ENCODE measurements at places on chromosomes 3 and 15.

GRCh38 chr3:64437131-64437530, 211.9 kb upstream of the PRICKLE2 start:
- DNase-seq, result no peak

DNA sequence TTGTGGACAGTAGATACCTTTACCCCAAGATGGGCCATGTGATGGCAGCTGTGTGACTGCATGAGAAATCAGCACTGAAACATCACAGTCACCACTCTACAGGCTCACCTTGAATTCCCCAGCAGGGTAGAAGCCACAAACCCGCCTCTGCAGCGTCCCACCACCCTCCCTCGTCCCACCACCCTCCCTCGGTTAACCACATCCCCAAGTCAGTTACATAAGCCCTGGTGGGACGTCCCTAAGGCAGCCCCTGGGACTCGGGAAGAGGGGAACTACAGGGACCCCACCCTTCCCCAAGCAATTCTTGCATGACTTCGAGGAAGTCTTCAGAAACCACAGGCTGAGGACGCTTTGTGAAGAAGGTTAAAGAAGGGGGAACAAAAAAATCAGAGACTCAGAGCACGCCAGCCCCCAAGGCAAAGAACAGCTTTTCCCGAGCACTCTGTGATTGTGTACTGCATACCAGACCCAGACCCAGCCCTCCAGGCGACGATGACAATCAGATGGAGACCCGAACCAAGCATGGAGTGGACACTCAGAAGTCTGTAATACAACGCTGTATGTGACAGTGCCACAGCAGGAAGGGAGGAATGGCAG, 60.5 kb downstream of the SH3BP5 start:
- no peak for DNase-seq

GRCh38 chr3:108079043-108079442, 11.8 kb downstream of the CD47 start:
- DNase-seq, result no peak

DNA sequence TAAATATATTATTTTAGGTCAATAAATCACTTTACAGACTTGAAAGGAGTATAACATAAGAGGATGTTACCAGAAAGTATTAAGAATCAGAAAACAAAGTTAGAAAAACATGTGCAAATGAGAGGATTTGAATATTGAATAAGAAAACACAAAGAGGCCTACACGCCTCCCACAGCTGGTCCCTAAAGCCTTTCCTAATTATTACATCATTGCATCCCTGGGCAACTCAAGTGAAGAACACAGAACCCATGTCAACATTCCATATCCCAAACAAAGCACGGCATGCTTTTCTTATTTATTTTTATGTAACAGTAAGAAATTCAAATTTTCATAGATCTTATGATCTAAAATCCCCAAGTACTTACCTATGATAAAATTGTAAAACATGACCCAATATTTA, 61.2 kb downstream of the HERC1 start:
- no peak for DNase-seq

GRCh38 chr15:31264559-31265089, 62.0 kb upstream of the KLF13 start:
- DNase-seq, result no peak

DNA sequence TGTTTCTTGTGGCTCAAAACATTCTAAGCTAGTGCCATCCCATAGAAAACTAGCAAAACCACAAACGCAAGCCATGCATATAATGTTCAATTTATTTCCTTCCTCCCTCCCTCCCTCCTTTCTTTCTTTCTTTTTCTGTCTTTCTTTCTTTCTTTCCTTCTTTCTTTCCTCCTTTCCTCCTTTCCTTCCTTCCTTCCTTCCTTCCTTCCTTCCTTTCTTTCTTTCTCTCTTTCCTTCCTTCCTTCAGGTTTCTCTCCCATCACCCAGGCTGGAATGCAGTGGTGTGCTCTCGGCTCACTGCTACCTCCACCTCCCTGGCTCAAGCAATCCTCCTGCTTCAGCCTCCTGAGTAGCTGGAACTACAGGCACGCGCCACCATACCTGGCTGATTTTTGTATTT, 492.8 kb upstream of the PROK2 start:
- DNase-seq, result no peak

GRCh38 chr3:79869461-79870312, 101.9 kb upstream of the ROBO1 start:
- DNase-seq, result no peak

DNA sequence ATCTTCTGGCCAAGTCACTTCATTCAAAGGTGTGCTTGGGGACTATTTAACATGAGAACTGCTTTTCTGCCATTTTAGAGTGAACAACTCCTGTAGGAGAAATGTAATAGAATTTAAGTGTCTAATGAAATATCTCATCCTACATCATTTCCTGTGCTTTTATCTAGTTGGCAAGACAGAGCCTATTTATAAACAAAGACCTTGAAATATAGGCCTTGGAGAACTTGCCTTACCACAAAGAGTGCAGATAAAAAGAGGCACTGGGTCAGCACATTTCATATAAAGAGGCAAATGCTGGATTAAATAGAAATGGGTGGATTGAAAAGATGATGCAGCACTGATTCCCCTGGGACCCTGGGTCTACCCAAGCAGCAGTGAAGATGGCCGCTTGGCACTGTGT, 278.0 kb downstream of the SUCLG2 start:
- no peak for DNase-seq

GRCh38 chr3:172635588-172635987, 75.3 kb downstream of the NCEH1 start:
- DNase-seq, result no peak

DNA sequence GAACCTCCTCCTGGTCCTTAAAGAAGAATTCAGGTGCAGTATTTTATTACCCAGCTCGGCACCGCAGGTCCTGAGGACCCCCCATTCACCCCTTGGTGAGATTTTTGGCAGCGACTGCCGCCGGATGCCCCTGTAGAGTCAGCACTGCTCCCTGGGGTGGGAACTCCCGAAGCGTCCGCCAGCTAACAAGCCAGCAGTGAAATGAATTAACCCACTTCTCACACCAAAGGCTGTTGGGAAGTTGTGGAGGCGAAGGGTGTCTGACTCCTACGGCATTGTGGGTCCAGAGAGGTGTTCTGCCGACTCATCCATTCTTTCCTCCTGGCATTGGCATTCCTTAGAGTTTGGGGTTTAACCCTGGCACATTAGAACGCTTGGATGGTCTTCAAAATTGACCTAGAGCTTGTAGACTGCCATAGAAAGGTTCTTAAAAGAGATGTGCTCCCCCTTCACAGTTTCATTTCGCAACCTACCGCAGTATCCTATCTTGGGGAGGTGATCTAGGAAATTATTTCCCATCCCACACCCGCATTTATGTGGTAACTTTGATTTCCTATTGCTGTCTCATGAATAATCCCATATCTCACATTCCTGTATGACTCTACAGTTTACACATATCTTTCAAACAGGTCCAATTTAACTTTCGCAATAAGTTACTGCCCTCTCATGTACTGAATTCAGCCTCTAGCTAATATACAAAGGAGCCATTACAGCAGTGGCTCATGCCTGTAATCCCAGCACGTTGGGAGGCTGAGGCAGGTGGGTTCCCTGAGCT, 879 bp upstream of the EIF5A2 start:
- DNase-seq, result peak; percentile 85

DNA sequence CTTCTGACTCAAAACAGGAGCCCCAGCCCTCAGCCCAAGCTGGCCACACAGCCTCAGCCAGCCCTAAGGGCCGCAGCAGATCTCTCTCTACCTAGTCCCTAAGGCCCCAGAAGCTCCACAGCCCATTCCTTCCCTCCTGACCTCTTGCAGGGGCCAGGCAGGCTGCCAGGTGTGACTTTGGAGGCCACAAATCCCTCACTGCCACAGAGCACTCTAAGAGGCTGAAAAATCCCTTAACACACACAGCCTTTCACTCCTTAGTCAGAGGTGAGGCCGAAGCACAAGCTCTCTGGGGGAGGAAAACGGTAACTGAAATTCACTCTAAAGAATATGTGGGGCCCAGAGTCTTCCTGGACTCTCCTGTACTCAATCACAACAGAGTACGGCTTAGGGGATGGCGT, 23.3 kb downstream of the LRRC2 start:
- no peak for DNase-seq

GRCh38 chr3:108970561-108970960, 16.9 kb upstream of the GUCA1C start:
- no peak for DNase-seq

DNA sequence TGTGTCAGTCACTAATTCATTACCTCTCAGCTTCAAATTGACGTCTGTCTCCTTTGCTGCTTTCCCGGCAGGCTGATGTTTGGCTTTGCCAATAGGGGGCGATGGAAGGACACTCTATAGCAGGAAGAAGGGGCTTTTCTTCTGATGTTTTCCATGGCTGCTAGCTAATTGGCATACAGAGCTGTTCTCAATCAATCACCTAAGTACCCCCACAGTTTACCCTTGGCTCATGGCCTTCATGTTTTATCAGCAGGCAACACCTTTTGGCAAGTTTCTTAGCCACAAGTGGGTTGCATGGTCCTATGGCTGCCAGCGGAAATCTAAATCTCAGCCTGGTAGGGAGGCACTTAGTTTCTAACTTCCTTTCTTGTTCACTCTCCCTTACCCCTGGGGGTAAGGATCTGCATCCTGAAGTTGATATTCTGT, 45.0 kb downstream of the ESYT3 start:
- DNase-seq, result no peak

DNA sequence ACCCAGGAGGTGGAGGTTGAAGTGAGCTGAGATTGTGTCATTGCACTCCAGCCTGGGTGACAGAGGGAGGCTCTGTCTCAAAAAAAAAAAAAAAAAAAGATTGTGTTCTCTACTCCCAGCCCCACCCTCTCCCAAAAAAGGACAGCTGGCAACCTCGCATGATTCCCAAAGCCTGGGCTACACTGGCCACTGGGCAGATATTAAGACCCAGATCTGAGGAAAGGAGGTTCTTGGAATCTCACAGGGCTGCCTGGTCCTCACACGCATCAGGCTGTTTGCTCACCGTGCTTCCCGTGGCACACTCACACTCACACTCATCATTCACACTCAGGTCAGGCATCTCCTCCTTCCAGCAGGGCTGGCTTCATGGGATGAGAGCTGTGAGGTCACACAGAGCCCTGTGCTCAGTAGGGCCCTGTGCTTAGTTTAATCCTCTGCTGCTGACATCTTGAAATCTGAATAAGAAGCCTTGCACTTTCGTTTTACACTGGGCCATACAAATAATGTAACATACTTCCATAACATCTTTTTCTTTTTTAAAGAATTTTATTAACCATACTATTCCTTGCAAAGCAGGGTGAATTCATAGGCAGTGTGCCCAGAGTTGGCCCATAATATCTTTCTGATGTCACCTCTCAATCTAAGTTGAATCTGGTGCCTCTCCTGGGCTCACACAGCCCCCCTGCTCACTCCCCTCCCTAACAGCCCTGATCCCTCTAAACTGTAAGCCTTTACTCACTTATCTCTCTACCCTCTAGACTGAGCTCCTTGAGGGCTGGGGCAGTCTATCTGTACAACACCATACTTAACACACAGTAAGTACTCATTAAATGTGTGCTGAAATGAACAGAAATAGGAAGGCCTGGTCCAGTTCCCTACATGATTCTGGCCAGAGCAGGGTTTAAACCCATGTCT, 50.2 kb upstream of the C15orf39 start:
- no peak for DNase-seq

DNA sequence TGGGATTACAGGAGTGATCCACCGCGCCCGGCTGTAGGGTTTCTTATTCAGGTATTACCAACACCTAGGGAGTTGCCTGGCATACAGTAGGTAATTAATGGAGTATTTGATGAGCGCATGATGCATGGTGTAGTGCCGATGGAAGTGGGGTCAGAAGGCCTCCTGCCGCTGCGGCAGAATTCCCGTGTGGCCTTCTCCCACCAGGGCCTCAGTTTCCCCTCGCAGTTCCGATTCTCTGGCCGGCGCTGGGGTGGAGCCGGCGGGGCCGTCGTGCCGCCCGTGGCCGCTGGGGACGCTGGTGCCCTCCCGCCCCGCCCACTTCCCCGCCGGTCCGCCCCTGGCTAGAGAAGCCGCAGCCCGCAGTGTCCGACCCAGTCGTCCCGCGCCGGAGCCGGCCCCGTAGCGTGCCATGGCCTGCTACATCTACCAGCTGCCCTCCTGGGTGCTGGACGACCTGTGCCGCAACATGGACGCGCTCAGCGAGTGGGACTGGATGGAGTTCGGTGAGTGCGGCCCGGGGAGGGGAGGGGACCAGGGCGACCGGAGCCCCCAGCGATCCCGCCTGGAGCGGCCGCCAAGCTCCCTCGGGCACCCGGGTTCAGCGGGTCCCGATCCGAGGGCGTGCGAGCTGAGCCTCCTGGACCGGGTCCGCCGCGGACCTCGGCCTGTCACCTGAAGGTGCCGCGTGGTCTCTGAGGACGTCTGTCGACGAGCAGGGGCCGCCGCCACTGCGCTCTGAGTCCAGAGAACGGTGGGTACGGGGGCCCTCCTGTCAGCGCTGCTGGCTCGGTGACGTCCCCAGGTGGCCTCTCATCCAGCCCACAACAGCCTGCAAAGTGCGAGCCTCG, at the start of gene IRAK2:
IRAK2 (plus strand) TSS at position 374 of the 848 bp plus-strand sequence; CDS start at position 410, 36 bp downstream.
- no peak for DNase-seq

- DNase-seq, result no peak
These were observed 3.7 kb downstream of the ANO10 start for GRCh38 chr3:43618142-43618541.

DNA sequence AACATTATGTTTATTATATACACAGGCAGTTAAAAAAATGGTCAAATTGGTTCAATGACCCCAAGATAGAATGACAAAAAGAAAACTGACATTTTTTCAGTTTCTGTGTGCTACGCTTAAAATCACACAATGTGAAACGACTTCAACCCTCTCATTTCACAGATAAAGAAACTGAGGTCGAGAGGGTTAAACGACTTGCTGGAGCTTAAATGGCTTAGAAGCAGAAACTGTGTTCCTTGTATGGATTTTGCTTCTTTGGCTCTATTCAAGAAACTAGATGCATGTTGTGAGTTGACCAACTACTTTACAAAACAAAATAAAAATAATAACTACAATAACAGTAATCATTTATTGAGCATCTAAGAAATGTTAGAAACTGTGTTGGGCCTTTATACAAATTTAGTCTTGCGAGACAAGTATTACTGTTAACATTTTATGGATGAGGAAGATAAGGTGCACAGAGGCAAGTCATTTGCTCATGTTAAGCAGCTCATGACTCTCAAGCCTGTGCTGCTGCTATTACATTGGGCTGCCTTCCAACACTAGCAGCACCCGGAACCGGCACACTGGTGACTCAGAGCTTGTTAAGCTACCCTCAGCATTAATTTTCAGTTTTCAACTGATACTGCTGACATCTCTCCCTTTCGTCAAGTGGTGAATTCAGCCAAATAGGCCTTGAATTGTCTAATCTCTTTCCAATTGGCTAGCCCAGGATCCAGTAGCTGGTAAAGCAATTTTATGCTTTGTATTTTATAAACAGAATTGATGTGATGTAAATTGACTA, 487.6 kb downstream of the NAALADL2 start:
- DNase-seq, result peak; percentile 87
